ELR (cell line): ENCODE measurements at places on chromosomes 4 and X.

GRCh38 chr4:8283161-8283560 lies 13.6 kb downstream of the HTRA3 start:
- no peak for DNase-seq

DNA sequence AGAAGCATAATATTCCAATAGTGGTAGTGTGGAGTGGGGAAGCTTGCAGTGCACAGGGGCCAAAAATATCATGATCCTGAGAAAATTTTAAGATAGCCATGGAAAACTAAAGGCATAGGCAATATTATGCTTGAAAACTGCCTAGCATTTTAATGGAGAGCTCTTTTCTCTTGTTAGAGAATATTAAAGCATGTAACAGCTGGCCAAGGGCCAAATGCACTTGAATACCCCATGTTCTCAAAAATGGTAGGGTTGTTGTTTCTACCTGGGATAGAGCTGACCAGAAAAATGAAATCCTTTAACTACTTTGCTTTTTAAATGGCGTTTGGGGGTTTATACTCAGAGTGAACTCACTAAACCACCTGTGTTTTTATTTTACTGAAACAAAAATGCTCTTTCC lies 739.6 kb upstream of the SLIT2 start:
- no peak for DNase-seq

DNA sequence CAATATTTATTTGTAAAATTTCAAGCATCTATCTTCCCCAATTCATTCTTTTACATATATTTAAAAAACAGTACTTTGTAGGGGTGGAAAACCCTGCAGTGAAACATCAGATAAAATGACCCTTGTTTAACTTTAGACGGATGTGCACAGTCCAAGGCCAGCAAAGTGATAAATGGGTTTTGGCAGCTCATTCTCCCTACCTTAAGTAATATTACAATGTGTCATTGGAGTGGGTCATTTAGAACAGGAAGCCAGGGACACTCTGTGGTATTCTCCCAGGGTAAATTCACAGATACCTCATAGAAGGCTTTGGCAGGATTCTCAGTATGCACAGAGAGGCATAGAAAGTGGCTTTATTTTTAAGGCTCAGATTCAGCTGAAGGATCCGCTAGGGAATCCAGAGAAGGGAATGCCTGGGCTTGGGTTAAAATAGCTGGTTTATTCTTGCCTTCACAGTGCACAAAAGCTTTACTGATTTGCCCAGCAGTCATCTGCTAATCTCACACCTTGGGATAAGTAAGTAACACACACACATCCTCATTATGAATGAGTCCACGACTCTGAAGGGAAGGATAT lies 206.7 kb downstream of the RASL11B start:
- DNase-seq: peak; percentile 50

DNA sequence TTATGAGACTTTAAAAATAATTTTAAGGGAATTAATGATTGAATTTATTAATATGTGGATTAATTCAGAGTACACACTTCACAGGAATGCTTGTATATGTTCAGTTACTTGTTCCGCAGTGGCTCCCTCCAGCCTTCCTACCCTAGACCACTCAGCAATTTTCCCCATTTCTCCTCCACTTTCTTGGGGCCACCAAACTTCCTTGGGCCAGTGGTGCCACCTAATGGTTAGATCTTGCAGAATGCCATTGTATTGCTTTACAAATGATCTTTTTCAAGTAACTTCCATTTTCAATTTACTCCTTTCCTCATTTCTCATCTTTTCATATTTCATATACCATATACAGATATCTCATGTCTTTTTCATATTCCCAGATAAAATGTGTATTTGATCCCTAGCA lies 3.6 kb upstream of the RNF175 start:
- DNase-seq: peak; percentile 30

- no peak for DNase-seq
Measured at GRCh38 chr4:80139671-80140070, 57.6 kb upstream of the PRDM8 start.

DNA sequence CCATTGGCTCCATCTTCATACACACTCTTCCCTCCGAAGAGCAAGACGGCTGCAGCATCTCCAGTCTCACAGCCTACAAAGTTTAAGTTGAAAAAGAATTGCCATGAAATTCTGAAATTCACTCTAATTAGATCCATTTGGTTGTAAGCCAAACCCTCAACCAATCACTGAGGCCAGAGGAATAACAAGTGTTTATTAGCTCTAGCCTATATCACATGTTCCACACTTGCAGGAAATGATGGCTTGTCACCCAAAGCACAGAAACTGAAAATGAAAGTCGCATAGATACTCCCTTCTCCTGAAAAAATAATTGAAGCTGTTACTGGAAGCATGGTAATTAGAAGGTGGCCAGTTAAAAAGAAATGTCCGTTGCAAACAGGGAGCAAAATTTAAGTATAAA lies 1071.8 kb downstream of the CCSER1 start:
- DNase-seq: no peak

DNA sequence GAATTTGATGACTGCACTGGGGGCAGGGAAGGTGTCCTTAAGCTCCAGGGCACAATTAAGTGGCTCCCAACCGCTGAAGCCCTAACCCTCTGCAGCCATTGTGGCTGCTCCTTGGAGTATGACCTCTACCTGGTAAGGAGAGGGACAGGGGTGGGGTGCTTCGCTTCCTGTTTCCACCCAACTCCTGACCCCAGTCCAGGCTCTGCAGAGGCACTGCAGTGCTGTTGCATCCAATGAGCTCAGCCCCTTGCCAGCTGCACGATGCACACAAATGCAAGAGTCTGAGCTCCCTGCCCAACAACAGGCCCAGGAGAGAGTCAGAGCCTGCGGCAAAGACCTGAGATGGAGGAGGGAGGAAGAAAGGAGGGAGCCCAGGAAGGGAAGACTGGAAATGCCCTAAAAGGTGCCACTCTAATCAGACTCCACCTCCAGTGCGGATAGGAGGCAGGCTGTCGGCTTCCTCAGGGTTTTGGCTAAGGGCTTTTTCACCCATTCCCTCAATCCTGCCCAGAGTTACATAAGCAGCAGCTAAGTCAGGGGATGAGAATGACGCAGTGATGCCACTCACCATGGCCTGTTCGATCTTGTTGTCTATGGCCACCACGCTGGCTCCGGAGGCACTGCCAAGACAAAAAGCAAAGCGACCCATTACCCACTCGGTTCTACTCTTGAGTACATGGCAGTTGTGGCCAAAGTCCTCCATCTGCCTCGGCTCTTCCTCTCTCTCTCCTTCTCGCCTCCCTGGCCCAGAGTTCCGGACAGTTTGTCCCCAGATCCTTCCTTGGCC lies 60.1 kb downstream of the TSC22D3 start:
- DNase-seq: peak; percentile 22

DNA sequence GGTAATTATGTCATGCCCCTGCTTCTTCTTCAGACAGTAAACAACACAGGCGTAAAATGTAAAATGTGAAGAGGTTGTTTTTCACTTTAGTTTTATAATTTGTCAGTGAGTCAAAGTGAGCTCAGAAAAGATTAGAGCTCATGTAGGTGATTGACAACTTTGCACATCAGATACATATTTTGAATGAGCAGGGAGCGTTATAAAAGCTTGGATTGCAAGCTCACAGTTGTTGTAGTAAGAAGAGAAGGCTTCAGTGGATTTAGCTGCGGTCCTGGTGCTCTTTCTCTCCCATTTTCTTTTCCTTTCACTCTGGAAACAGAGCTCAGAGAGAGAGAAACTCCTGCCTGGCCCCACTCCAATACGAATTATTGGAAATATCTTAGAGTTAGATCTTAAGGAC lies 26.4 kb downstream of the MTMR1 start:
- no peak for DNase-seq

DNA sequence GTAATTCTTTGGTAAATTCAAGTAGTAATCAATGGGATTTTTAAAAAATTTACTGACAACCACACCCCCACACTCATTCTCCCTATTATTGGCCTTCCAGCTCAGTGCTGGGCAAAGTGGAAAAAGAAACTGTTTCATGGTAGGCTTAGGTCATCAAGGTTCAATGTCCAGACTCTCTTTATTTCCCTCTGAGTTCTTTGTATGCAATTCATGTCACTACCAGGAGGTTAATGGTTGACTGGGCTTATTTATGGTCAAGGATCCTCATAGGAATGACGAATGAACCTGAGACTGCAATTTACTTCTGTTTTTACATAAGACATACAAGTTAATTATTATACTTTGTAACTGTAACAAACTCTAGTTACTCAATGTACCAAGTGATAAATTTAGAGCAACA lies 403.2 kb downstream of the KLHL13 start:
- no peak for DNase-seq

GRCh38 chr4:39514888-39515401 lies 12.3 kb downstream of the UGDH start:
- DNase-seq: peak; percentile 52

DNA sequence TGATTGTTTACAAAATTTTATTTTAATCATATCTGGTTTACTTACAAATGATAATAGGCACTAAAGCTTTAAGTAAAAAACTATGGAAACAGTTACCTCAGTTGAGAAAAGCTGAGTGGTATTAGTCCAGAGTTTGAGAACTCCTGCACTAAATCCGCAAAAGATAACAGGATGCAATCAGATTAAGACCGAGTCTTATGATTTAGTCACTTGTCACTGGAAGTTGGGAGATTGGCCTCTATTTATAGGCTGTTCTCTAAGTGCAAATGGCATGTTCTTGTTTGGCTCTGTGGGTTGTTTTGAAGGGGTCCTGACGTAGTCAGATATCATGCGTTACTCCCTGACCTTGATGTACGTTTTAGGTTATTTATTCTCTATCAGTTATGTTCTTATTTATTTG lies 6.3 kb downstream of the GPAT3 start:
- DNase-seq: no peak

- DNase-seq: no peak
Measured at GRCh38 chr4:13323921-13324320, 160.2 kb downstream of the RAB28 start.

GRCh38 chr4:80049813-80050534 lies 23.1 kb downstream of the ANTXR2 start:
- no peak for DNase-seq

GRCh38 chrX:30065226-30065625 lies 150.1 kb upstream of the MAGEB2 start:
- DNase-seq: peak; percentile 18

- no peak for DNase-seq
Measured at GRCh38 chrX:28581522-28581921, 5.7 kb upstream of the IL1RAPL1 start.

DNA sequence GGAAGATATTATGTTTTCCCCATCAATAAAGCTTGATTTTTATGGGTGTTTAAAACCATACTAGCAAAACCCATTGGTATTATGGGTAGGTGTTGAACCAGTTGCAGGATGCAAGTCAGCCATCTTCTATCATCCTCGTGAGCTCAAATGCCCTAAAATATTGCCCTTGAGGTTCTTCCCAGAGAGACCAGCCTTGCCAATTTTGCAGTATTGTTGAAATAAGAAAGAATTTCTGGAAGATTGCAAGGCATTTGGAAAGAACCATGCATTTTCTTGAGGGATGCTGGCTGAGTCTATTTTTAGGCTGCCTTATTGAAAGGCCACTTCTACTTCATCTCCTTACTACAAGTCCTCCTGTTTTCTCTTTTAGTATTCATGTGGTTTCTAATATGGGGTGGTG lies 60.9 kb upstream of the SOD3 start:
- DNase-seq: no peak

GRCh38 chr4:78291277-78291676 lies 234.2 kb downstream of the FRAS1 start:
- DNase-seq: no peak

- DNase-seq: peak; percentile 60
Measured at GRCh38 chr4:149426461-149426860, 389.2 kb downstream of the IQCM start.

DNA sequence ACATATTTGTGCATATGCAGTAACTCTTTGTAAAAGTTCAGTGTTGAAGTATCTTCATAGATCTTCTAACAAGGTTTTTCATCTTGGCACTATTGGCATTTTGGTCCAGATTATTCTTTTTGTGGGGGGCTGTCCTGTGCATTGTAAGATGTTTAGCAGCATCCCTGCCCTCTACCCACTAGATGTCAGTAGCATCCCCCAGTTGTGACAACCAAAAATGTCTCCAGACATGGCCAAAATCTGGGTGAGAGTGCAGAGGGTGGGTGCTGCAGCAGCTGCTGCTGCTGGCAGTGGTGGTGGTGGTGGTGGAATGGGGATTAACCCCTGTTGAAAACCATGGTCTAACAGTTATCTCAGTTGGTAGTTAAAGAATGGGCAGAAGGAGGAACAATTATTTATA lies 370.0 kb downstream of the GPAT3 start:
- DNase-seq: peak; percentile 41

GRCh38 chr4:167100120-167100519 lies 134.2 kb downstream of the SPOCK3 start:
- peak; percentile 81 for DNase-seq

GRCh38 chr4:2794486-2795299 lies 1.8 kb downstream of the SH3BP2 start:
- DNase-seq: peak; percentile 76

DNA sequence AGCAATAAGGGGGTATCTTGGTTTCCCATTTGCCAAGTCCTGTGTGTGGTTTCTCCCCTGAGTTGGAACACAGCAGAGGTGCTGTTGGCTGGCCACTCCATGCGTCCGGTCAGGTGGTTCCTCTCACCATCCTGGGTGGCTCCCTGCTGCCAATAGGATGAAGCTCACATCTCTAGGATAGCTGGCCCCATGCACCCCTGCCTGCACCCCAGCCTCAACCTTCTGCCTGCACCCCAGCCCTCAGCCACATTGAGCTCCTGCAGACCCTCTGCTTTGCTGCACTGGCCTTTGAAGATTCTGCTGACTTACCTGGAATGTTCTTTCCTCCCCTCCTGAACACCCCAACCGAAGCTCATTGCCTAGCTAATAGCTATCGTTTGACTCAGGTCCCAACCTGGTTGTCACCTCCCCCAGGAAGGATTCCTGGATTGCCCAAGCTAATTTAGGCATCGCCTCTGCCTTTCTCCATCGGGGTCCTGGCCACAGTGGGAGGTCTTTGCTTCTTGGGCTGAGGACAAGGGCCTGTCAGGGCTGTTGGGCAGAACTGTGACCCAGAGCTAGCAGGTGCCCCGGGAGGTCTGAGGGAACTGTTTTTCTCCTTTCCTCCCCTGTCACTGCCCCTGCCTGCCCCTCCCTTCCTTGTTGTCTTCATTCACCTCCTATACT lies 36.6 kb upstream of the GRPEL1 start:
- DNase-seq: no peak
